ENCODE measurements at places on chromosomes 5 and 9. TPM values are rescaled to one million over a fixed set of nuclear protein-coding genes. Genes with fewer than 3 reads are reported as not detected.

The CCL21 gene
- polyA plus RNA-seq, result not detected

The GFI1B gene
- polyA plus RNA-seq, result 0.74 TPM

The OR1J2 gene
- polyA plus RNA-seq, result not detected

The NRARP gene
- not detected for polyA plus RNA-seq

The CDH18 gene
- not detected for polyA plus RNA-seq

The LCN15 gene
- not detected for polyA plus RNA-seq

The AK8 gene
- polyA plus RNA-seq, result 11.8 TPM

The RHOBTB3 gene
- 1.9 TPM for polyA plus RNA-seq

The ENTPD2 gene
- polyA plus RNA-seq, result not detected

The IL5 gene
- polyA plus RNA-seq, result not detected

The SGTB gene
- 2.9 TPM for polyA plus RNA-seq

The CD180 gene
- 99.1 TPM for polyA plus RNA-seq

The QSOX2 gene
- 2.1 TPM for polyA plus RNA-seq

The ACSL6 gene
- polyA plus RNA-seq, result 0.11 TPM

The RNF130 gene
- polyA plus RNA-seq, result 18.2 TPM

The LHX3 gene
- polyA plus RNA-seq, result not detected

The GRXCR2 gene
- not detected for polyA plus RNA-seq

The SLC9A3 gene
- polyA plus RNA-seq, result 1.2 TPM

The NSD1 gene
- polyA plus RNA-seq, result 68.5 TPM

The MARCOL gene
- not detected for polyA plus RNA-seq

The SLCO6A1 gene
- not detected for polyA plus RNA-seq

The ABCA1 gene
- polyA plus RNA-seq, result 1.3 TPM

The PRRX2 gene
- polyA plus RNA-seq, result not detected

The C9orf43 gene
- polyA plus RNA-seq, result not detected

Measured in IgD-negative memory B cell (primary cell).